Activated CD8-positive, alpha-beta memory T cell treated with anti-CD3 and anti-CD28 coated beads for 1 hour (primary cell): ENCODE measurements at places on chromosomes 13 and 19.
A peak's percentile ranks its signal among the peaks of the same experiment; 100 is the strongest.

- no peak for DNase-seq
These were observed 155.7 kb upstream of the SLITRK1 start for GRCh38 chr13:84038001-84038400.

DNA sequence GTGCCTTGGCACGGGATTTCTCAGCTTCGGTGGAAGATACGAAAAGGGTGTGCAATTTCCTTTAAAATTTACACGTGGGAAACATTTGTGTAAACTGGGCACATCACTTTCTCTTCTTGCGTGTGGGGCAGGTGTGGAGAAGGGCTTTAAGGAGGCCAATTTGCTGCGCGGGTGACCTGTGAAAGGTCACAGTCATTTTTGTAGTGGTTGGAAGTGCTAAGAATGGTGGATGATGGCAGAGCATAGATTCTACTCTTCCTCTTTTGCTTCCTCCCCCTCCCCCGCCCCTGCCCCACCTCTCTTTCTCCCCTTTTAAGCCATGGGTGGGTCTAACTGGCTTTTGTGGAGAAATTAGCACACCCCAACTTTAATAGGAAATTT is 7.2 kb downstream of the SLITRK5 start:
- no peak for DNase-seq

DNA sequence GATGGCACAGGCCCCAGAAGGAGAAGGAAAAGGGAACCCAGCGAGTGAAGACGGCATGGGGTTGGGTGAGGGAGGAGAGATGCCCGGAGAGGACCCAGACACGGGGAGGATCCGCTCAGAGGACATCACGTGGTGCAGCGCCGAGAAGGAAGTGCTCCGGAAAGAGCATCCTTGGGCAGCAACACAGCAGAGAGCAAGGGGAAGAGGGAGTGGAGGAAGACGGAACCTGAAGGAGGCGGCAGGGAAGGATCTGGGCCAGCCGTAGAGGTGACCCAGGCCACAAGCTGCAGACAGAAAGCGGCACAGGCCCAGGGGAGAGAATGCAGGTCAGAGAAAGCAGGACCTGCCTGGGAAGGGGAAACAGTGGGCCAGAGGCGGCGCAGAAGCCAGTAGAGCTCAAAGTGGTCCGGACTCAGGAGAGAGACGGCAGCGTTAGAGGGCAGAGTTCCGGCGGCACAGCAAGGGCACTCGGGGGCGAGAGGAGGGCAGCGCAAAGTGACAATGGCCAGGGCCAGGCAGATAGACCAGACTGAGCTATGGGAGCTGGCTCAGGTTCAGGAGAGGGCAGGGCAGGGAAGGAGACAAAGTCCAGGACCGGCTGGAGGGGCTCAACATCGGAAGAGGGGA is 1.1 kb downstream of the PPP1R12C start:
- no peak for DNase-seq

DNA sequence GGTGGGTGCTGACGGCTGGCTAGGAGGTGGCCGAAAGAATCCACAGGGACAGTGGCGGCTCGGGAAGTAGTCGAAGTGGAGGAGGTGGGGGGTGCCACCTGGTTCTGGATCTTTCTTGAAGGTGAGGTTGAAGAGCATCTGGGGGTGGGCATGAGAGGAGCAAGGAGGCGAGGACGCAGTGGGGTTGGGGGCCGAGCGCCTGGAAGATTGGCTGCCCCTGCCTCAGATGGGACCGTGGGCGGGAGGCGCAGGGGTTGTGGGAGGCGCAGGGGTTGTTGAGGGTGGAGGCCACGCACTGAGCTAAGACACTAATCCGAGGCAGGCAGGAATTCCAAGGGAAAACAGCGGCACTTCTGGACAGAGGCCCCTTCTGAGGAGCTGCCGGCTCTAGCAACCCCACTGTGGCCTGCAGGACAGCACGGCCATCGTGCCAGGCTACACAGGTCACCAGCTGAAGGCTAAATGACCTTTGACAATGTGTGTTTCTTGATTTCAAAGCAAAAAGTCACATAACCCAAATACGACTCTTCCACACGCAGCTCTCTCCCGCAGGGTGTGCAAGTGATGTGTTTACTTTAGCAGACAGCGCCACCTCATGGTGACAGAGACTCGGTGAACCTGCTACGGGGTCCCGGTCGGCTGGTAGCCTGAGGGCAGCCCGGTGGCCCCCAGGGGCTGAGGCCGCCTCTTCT is 44.1 kb upstream of the RANBP3 start:
- peak; percentile 46 for DNase-seq

DNA sequence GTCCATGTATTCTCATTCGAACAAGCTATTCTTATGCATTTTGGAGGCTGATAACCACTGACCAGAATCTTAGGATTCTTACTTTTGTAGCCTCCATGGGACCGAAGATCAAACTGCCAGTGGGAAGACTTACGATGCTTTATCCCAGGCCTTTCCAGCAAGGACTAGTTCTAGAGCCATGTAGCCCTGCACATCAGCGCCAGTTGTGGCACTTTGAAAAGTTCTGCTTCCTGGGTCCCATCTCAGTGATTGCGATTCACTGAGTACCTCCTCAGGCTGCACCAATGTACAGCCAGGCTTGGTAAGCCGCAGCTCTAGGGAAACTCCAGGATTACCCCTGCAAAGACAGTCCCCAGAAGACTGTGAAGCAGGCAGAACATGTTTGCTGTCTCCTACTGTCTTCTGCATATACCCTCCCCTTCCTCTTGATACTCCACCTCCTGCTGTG is 18.9 kb upstream of the ENOX1 start:
- DNase-seq: no peak

DNA sequence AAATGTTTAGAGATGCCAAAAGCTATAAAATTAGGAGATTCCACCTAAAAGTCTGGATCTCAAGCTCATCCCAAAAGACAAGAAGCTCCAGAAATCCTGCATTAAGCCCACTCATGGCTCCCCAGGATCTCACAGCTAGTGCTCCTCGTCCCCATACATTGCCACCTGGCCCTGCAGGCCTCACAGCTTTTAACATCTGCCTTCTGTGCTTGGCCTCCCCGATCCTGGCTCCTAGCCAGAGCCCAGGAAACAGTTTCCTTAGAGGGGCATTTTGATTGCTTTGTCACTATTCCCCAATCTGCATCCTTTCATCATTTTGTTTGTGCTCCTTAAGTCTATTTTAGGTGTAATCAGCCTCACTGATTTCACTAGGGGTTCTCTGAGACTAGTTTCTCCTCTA is 14.5 kb upstream of the DCT start:
- DNase-seq: no peak

GRCh38 chr19:50406156-50406820 is 12.4 kb upstream of the SPIB start:
- DNase-seq: no peak

GRCh38 chr19:42421591-42422031 is 5.6 kb downstream of the LIPE start:
- DNase-seq: no peak

DNA sequence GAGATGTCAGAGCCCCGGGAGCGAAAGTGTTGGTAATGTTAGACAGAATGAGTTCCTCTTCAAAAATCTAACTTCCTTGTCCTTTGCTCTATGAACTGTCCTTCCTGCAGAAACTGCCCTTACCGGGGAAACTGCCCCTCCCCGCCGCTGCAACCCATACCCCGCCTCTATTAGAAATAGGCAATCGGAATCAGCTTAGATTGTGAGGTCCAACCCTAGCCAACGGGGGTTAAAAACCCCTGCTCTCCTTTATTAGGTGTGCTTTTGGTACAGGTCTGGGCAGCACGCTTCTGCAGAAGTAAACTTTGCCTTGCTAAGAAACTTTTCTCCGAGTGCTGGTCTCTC is 11.5 kb upstream of the CAPNS1 start:
- DNase-seq: no peak

- no peak for DNase-seq
These were observed 270.4 kb downstream of the ABCC4 start for GRCh38 chr13:95030821-95031343.

- no peak for DNase-seq
These were observed 134.4 kb downstream of the USP12 start for GRCh38 chr13:27037171-27037570.

GRCh38 chr13:93039131-93039530 is 187.5 kb upstream of the GPC6 start:
- no peak for DNase-seq

- DNase-seq: peak; percentile 4
These were observed 45.7 kb downstream of the NAA16 start for GRCh38 chr13:41356786-41357185.

DNA sequence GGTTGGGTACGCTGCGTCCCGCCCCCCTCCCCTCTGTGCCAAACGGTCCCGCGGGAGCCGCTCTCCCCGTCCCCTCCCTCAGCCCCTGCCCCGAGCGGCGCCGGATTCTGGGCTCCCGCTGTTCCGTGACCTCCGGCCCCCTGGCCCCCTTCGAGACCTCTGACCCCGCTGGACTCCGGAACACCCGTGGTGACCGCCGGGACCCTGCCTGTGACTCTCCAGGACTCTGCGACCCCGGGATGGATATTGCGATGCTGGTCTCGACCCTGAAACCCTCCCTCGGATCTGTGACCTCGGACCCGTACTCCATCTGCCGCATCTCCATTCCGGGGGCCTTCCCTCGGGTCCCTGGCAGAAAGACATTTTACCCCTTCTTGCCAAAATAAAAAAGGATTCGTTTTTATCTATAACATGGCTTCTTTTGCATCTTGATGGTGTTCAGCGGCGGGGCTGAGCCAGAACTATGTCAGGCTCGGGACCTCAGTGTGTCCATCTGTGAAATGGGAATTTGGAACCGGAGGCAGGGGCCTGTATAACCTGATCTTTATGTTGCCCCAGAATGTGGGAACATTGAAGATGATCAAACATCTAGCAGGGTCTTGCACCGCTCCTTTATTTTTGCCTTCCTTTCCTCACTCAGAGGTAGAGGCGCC is 654 bp upstream of the MEGF8 start:
- DNase-seq: no peak

DNA sequence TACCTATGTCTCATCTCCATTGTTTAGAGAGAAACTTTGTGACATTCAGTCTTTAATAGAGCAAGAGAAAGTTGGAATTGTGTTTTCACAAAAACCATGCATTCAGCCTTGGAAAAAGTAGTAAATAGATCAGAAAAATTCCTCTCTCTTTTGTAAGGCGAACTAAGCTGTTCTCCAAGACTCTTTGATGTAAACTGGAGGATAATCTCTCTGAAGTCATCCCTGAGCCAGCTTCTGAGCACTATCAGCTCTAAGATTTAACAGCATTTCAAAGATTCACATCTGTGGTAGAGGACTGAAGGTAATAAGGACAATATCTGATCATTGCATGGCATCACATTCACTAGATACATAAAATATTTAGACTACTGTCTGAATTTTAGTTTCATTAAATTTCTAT is 904.6 kb upstream of the ATXN8OS start:
- DNase-seq: no peak

- DNase-seq: no peak
These were observed 793 bp downstream of the LRFN1 start for GRCh38 chr19:39319892-39320248.

DNA sequence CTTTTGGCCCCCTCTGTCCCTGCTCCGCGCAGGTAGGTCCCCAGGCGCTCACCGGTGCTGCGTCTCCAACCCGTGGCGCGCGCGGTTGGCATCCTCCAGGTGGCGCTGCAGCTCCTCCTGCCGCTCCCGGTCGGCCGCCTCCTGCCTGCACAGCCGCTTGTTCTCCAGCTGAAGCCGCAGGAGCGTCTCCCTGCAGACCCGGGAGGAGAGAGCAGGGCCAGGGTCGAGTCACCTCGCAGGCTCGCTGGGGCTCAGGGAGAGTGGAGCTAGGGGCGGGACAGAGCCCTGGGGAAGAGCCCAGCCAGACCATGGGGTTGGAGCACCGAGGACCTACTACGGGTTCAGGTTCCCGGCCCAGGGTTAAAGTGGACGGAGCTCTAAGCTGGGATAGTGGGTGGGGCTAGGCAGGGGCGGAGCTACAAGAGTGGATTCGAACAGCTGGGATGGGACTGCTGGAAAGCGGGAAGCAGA is 9.3 kb downstream of the HOOK2 start:
- DNase-seq: peak; percentile 50

GRCh38 chr19:32542477-32543108 is 38.4 kb upstream of the PDCD5 start:
- no peak for DNase-seq

DNA sequence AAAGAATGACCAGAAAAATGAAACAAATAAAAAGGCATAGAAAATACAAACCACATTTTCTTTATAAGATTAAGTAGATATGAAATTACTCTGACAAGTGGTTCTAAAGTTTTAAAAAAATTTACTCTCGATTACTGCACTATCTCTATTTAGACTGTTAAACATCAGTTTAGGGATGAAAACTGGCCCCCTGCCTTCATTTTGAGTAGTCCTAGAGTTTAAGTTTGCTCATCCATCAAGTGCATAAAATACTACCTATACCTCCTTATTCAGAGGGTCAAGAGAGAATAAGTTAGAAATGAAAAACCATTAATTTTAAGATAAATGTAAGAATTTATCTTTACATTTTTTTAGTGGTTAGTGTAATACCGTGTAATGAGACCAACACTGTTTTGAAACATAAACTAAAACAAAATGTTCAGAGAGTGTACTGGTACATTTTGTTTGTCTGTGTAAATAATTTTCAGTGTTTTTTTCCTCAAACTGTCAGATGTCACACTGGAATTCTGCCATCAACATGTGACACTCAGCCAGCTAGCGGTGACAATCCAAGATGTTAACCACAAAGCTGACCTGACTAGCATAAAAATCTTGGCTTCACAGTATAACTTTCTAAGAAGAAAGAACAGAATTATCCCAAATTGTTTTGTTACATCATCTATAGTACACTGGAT is 184.8 kb upstream of the PCDH20 start:
- no peak for DNase-seq

- DNase-seq: peak; percentile 10
These were observed 434 bp upstream of the FNDC3A start for GRCh38 chr13:48975101-48975855.

DNA sequence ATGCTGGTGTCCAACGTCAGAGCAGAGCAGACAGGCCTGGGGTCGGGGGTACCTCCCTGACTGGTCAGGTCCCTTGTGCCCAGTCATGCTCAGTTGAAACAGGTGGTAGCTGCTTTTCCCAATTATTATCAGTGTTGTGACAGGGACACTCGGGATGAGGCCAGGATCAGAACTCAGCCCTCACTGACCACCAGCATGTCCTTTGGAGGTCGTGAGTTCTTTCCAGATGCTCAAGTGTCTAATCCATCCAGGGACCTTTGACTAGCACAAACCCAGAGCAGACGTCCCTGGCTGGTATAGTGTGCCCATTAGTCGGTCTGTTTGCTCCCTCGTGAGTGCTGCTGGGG is 22.4 kb downstream of the MAU2 start:
- no peak for DNase-seq

- DNase-seq: no peak
These were observed 4.7 kb upstream of the B3GNT3 start for GRCh38 chr19:17790059-17790780.

GRCh38 chr13:90397503-90397902 is 950.0 kb upstream of the MIR17HG start:
- no peak for DNase-seq

DNA sequence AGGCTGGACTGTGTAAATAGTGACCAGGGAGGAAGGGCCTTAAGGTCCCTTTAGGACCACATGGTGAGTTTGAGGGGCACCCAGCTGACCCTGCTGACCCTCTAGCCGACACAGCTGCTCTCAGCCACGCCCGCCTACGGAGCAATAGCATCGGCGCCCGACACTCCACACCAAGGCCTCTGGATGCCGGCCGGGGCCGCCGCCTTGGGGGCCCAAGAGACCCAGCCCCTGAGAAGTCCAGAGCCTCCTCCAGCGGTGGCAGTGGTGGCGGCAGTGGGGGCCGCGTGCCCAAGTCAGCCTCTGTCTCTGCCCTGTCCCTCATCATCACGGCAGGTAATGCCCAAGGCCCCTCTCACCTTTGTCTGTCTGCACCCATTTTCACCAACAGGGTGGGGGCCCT is 8.6 kb upstream of the PIK3R2 start:
- no peak for DNase-seq

- no peak for DNase-seq
These were observed at the start of gene ELSPBP1 for GRCh38 chr19:47994209-47994802. TSS of gene ELSPBP1 (plus strand) at chr19:47994632. CDS start at chr19:48008668, 14,036 bp downstream.

GRCh38 chr19:4083677-4084546 is 17.2 kb upstream of the ZBTB7A start:
- no peak for DNase-seq
